ENCODE measurements at places on chromosomes 11 and 22. TPM values are rescaled to one million over a fixed set of nuclear protein-coding genes. Genes with fewer than 3 reads are reported as not detected.

Gene PATE2
- not detected for total RNA-seq

Gene OR5B21
- not detected for total RNA-seq

DNA sequence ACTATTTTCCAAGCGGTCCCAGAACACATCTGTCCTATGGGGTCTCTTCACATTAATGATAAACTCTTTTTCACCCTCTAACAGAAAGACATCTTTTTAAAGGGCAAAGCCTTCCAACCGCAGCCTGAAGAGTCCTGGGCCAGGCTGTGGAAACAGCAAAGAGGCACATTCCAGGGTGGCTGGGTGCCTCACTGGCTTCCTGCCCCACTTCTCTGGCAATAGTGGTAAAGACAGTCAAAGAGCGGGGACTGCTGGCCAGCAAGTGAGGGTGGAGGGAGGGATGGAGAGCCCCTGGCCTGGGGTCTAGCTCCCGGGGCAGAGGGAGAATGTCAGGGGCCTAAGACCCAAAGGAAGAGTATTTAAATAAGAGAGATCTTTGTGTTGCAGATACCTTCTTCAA lies 10.2 kb upstream of the CHST1 start:
- no peak for DNase-seq

DNA sequence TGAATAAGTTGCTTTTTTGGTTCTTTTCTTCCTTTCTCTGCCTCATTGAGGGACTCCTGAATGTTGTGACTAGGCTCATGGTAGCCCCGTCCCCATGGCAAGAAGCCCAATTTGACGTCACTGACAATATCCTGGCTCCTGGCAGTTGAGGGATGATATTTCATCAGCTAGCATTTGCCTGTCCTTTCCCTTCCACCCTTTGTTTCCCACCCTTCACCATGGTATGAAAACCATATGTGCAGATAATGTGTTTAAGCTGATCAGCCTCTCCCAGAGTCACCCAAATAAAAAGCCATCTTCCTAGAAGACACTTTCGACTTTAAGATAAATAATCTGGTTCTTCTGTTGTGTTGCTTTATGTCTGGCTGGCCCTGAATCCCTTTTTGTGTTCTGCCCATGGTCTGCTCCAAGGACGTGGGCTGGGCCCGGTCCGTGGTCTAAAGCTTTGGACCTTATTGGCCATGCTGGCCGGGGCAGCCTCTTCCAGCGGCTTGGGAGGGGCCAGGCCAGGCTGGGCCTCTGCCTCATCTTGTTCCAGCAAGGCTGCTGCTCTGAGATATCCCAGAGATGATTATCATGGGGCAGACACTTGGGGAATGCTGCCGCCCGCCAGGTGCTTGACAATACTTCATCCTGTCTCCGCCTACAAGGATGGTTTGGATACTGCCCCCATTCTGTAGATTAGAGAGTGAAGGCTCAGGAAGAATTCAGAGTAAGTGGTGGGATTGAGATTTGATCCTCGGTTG lies 5.1 kb downstream of the TSPAN18 start:
- DNase-seq = no peak
